ENCODE measurements at places on chromosomes 12 and 14.

DNA sequence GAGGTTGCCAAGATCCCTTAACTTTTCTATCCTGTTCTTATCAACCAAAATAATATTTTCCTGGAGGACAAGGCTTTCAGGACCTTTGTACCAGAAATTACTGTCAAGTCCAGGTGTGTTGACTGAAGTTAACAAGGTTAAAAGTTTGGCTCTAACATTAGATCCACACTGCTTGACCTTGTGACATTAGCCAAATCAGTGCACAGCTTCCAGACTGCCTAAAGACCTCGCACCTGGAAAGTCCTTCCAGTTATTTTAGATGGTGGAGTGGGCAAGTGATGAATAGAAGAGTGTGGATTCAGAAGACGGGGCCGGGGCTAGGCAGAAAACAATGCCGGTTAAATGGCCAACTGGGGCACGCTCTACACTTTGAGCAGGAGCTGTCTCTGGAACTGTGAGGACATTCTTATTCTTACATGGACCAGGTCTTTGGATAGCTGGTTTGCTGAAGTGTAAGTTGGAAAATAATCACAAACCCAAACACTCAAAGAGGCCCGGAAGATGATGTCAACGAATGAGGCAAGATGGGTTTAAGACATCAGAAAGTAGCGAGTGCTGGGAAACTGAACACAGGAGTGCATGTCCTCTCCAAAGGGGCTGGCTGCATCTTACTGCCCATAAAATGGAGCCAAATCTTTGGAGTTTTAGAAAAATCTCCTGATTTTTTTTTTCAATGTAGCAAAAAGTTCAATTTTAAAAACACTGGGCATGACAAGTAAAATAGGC, 56.3 kb downstream of the NIN start:
- DNase-seq = no peak

DNA sequence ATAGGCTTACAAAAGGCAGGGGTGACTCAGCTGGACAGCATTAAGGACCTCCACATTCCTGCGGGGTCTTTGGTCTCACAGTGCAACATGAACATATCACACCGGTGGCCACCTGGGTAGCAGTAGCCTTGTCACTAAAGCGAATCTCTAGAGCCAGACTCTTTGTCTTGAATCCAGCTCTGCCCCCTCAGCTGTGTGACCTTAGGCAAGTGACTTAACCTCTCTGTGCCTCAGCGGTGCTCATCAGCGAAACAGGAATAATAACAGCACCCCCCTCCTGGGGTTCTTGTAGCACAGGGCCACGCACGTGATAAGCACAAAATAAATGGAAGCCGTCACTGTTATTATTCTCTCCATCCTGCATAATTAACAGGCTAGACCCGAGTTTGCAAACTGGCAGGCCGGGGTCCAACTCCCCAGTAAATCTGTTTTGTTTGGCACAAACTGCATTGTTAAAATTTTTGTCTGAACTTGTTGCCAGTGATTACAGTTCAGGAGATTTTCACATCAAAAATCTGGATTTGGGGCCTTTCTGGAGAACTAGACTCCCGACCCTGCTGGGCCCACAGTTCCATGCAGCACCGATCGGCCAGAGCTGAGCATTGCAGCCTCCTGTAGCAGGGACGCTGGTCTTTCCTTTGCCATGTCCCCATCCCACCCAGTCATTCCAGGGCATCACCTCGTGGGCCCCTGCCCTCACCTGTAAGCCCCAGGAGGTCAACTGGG, 174.8 kb downstream of the PHETA1 start:
- DNase-seq = no peak

GRCh38 chr12:58803908-58804307, 116.4 kb downstream of the LRIG3 start:
- no peak for DNase-seq

DNA sequence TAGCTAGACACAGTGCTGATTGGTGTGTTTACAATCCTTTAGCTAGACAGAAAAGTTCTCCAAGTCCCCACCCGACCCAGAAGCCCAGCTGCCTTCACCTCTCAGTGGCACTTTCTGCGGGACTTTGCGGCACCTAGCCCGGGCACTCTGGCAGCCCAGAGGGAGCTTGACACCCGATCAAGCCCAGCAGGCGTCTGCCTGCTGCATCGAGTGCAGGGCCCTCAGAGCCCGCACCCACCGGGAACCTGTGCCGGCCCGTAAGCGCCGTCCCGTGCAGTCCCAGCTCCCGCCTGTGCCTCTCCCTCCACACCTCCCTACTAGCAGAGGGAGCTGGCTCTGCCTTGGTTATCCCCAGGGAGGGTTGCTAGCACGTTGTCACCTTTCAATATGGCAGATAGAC, 631.0 kb upstream of the STXBP6 start:
- DNase-seq = no peak

DNA sequence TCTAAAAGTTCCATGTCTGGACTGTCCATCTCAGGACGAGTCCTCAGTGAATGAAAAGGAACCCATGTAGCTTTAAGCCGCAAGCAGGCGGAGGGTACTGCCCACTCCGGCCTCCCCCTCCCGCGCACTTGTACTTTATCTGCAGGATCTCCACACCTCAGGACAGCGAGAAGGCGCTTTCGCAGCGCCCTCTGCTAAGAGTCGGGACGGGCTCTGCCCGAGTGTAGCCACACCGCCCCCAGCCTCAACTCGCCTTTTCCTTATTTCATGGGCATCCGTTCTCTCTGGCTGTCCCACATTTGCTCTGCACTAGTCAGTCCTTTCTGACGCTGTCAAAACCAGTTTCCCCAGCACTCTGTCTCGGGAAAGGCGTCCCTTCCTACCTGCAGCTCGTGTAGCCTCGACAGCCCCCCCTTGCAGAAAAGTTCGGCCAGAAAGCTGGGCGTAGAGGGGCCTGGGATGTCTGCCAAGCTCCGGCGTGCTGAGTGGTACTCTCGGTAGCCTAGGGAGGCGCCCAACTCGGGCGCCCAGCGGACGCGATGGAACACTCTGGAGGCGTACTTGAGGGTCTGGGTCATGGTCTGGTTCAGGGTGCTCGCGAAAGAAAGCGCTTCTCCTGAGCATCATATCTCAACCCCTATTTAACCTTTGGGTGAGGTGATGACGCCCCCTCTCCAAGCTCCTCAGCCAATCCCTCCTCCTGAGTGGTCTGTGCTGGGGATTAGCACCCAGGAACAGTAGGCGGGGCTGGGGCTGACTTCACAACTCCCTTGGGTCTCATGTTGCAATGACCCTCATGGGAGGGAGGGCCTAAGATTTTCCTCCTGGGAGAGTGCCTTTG, at the start of gene CYP27B1:
TSS of gene CYP27B1 (minus strand) at position 615 of the 841 bp plus-strand sequence. CDS start at position 578, 37 bp downstream.
- DNase-seq = no peak

GRCh38 chr12:34392741-34393085, 370.4 kb downstream of the ALG10 start:
- no peak for DNase-seq

- DNase-seq = no peak
Measured at GRCh38 chr12:34400986-34401658, 378.8 kb downstream of the ALG10 start.

DNA sequence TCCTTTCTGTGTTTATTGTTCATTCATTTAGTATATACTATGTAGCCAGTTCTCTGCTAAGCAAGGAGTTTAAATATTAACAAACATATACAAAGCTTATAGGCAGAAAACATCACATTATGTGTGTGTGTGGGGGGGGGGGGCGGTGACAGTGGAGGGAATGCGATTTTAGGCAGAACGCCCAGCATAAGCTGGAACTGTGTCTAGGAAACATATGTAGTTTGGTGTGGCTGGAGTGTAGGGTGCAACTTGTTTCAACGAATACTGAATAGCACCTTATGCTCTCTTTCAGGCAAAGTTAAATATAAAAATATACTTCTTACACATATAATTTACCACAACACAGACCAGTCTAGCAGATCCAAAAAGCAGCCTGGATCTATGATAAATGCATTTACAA, 980.6 kb downstream of the SLC6A15 start:
- DNase-seq = no peak

- DNase-seq = no peak
Measured at GRCh38 chr12:4320497-4320852, 538 bp upstream of the TIGAR start.

DNA sequence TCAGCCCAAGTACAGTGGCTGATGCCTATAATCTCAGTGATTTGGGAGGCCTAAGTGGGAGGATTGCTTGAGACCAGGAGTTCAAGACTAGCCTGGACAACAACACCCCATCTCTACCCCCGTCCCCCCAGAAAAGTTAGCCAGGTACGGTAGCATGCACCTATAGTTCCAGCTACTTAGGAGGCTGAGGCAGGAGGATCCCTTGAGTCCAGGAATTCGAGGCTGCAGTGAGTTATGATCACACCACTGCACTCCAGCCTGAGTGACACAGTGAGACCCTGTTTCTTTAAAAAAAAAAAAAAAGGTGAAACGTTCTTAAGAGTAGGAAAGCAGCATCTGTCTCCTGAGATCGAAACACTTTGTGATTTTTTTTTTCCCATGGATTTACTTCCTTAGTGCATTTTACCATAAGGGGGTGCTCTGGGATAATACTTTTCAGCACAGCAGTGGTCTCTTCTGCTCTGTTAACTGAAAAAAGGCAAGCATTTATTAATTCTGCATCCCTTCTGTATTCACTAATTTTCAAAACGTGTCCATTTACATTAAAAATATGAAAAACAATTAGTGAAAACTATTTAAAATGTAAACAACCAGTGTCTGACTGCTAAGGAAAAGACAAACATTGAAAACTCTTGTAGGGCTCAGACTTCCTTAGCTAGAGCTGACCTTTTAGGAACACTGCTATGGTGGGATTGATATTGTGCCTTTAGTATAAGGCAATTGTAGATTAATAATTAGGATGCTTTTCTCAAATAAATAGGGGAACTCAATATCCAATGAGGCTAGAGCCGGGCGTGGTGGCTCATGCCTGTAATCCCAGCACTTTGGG, 31.2 kb upstream of the USP44 start:
- DNase-seq = no peak

DNA sequence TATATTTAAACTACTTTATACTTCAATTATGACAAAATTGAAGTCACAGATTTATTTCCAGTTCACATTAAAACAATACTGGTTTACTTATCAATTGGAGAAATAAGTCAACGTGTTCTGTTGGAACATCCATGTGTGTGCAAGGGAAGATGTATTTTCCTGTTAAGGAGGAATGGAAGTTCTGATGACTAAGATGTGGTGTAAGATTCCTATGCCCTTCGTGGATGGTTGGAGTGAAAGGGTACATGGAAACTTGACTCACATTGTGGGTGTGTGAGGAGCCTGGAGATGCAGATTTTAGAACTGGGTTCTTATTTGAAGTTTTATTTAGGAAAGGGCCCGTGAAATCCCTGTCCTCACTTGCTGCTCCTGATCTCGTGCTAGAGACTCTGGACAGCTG, 95.3 kb downstream of the CATSPERB start:
- no peak for DNase-seq

DNA sequence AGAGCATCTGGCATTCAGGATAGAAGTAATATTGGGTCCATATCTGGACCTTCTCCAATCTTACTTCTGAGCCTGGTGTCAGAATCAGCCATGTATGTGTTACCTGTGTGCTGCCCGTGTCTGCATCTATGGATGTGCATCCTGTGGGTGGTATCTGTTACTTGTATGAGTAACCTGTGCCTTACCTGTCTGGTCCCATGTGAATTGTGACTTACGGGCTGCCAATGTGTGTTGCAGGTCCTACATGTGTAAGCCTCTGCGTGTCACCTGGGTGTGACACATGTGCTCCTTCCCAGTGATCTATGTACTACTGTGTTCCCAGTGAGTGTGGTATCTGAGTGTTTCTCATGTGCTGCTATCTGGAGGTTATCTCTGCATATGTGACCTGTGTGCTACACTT, 208.4 kb downstream of the ADGRD1 start:
- no peak for DNase-seq

GRCh38 chr14:99756796-99757195, 36.4 kb upstream of the EML1 start:
- no peak for DNase-seq

- DNase-seq = no peak
Measured at GRCh38 chr14:102544747-102545460, 35.3 kb upstream of the ANKRD9 start.

DNA sequence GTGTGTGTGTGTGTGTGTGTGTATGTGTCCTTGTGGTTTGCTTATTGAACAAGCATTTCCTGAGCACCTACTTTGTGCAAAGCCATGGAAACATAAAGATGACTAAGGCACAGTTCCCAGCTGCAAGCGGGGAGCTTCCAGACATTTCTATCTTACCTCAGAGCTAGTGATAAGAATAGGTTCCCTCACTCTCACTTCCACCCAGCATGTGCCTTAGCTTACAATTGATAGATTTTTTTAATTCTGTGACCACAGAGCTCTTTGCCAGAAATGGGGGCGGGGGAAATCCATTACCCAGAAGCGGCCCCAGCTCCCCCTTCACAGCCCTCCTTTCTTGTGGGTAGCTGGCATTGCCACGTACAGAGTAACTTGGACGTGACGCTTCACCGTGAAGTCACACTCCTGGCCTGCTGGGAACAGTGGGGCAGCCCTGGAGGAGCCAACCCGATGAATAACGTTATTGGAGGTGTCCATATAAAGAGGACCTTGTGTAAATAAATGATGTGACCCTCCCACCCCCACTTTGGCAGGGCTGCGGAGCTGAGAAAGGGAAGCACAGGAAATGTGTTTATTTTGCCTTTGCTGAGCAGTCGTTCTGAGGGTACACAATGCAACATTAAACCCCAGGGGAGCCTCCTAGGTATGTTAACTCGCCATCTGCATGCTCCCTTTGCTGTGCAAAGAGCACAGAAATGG, 238.9 kb downstream of the CHST11 start:
- DNase-seq = peak; percentile 86

DNA sequence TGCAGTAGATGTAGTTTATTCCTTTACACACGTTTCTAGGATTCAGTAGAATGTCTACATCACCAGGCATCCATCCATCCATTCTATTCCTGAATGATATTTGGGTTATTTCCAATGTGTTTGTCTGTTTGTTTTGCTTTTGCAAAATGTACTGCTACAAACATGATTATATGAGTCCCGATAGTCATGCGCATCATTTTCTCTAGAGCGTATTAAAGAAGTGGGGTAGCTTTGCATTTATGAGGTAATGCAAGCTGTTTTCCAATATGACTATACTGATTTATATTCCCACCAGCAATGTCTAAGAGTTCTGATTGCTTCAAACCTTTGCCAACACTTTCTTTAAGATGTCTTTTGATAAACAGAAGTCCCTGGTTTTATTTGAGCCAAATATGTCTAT, 253.2 kb downstream of the NOVA1 start:
- no peak for DNase-seq

DNA sequence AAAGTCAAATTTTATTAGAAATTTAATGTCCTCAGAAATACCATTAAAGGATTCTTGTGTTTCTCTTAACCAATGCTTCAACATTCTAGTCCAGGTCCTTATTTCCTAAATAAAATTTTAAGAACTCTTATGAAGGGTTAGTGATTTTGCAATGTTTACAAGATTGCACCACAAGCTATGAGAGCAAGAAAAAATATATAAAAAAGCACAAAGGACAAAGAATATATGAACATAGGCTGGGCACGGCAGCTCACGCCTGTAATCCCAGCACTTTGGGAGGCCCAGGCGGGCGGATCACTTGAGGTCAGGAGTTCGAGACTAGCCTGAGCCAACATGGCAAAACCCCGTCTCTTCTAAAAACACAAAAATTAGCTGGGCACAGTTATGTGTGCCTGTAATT, 7.7 kb downstream of the RACGAP1 start:
- no peak for DNase-seq

- no peak for DNase-seq
Measured at GRCh38 chr14:31895646-31896045, 181.5 kb upstream of the ARHGAP5 start.

- no peak for DNase-seq
Measured at GRCh38 chr12:132672678-132673077, 14.5 kb downstream of the POLE start.

- DNase-seq = peak; percentile 57
Measured at GRCh38 chr12:132218915-132219314, 74.7 kb downstream of the NOC4L start.

Data from Jurkat, Clone E6-1 (cell line).